Activated naive CD8-positive, alpha-beta T cell treated with anti-CD3 and anti-CD28 coated beads, Interleukin-2, amount 50 U/mL, for 24 hours (primary cell): ENCODE measurements at places on chromosomes 3 and 15.

DNA sequence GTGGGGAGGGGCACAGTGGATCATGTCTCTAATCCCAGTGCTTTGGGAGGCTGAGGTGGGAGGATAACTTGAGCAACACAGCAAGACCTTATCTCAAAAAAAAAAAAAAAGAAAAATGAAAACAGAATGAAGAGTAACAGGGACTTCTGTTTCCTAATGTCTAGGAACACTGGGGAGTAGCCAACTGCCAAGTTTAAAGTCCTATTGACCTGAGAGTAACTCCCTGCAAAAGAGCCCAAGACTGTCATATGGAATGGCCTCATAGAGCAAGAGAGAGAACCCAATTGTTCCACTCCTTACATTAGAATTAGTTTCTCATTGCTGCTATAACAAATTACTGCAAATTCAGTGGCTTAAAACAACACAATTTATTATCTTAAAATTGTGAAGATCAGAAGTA is 881.4 kb upstream of the ROBO1 start:
- DNase-seq: no peak

DNA sequence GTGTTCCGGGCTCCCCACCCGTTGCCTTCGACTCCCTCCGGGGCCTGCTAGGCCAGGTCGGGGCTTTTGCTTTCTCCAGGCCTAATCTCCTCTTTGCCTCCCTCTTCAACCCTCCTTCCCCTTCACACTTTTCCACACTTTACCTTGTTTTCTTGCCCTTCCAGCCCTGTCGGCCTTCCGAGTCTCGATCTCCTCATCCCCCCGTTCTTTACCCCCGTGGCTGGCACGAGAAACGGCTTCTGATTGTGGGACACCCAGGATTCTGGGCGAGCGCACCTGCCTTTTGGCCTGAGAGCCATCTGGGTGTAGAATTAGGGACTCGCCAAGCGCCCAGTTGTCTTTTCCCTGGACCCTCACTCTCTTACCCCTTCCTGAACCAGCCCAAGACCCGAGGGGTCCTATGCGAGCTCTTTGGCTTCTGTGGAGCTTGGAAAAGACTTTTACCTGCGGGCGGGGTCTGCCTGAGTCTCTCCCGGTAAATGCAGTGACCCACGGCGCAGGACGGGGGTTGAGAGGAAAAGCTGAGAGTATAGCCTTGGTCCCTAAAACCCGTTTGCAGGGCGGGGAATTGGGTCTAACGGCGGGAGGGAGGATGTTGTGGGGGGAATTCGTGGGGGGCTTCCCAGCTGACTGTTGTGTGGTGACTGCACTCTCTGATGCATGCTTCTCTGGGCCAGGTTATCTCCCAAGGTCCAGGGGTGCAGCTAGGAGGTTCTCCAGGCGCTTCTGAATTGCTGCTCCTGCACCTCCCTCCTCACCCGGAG is 5.5 kb upstream of the ONECUT1 start:
- no peak for DNase-seq

DNA sequence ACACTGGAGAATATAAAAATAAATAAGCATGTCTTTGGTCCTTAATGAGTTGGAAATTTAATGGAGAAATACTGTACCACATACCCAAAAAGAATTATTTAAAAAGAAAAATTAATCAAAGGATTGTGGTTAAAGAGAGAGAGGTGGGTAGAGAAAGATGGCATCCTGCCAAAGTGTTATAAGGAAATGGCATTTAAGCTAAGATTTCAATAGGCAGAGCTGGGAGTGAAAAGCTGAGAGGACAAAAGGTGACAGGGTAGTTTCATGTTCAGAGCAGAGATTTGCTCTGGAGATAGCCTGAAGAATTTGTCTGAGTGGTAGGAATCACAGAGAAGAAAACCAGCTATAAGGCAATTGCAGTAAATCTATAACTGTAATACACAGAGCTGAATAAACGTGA is 181.0 kb downstream of the SI start:
- no peak for DNase-seq

GRCh38 chr3:157370867-157371266 is 65.8 kb upstream of the PTX3 start:
- DNase-seq: no peak

GRCh38 chr3:37785736-37786135 is 75.9 kb upstream of the CTDSPL start:
- no peak for DNase-seq

- DNase-seq: no peak
Measured at GRCh38 chr15:74252291-74252690, 16.2 kb downstream of the CCDC33 start.

DNA sequence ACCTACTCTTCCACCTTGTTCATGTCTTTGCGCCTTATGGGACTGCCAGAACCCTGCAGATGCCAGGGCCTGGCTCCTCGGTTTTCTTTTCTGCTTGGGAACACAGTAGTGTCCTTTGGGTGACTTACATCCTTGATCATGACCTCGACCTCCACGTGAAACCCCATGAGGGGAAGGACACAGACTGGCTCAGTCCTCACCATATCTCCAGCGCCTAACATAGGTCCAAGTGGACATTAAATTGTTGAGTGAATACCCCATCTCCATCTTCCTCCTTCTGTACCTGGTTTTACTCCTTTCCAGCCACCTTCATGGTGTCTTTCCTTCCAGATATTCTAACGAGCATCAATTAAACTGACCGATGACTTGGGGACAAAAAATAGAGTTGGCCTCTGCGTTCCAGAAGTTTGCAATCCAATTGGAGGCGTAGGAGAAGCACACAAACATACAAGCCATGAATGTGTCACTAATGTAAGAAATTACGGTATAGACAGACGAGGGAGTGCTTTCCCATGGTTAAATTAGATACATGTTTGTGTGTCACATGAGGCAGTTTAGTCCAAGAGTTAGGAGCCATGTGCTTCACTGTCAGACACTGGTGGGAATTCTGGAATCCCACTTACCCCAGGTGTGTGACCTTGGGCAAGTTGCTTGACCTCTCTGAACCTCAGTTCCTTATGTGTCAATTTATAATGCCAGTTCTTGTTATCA is 907 bp upstream of the HERC1 start:
- DNase-seq: no peak

GRCh38 chr15:36550650-36551049 is 28.8 kb upstream of the CDIN1 start:
- DNase-seq: no peak

GRCh38 chr15:70141376-70142071 is 43.8 kb upstream of the TLE3 start:
- peak; percentile 25 for DNase-seq

GRCh38 chr3:126937973-126938372 is 44.9 kb upstream of the PLXNA1 start:
- DNase-seq: no peak

- no peak for DNase-seq
Measured at GRCh38 chr15:83973816-83974215, 261.8 kb upstream of the GOLGA6L4 start.
